ENCODE measurements at places on chromosomes 2 and 18. TPM values are rescaled to one million over a fixed set of nuclear protein-coding genes. Genes with fewer than 3 reads are reported as not detected.

GRCh38 chr2:113238871-113239839 lies 39.6 kb downstream of the PAX8 start:
- ATAC-seq = no peak

DNA sequence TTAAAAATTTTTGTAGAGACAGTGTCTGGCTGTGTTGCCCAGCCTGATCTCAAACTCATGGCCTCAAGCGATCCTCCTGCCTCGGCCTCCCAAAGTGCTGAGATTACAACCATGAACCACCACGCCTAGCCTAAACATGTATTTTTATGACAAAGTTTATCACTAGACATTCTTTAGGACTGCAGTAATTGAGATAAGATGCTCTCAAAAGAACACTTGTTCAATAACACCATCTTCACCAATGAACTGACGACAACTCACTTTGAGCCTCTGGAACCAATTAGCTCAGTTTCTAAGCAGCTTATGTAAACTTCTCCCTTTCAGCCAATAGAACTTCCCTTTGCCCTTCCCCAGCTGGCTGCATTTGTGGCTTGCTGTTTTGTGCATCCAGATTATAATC lies 15.3 kb upstream of the PPP4R1 start:
- ATAC-seq = no peak

DNA sequence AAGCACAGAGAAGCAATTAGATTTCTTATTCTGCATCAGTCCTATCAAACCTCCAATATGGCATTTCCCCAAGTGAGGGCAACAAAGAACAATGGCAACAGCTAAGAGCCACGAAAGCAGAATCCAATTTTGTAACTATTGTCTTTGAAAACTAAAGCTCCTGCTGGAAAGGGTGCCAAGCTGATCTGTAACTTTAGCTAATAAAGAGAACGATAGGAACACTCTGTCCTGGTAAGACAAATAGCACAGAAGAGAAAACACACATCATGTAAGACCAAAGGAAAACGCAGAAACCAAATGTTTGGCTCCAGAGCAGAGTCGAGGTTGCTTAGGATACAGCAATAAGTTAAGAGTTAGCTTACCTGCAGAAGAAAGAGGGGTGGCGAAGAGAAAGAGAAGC lies 160.5 kb downstream of the STK39 start:
- no peak for ATAC-seq

DNA sequence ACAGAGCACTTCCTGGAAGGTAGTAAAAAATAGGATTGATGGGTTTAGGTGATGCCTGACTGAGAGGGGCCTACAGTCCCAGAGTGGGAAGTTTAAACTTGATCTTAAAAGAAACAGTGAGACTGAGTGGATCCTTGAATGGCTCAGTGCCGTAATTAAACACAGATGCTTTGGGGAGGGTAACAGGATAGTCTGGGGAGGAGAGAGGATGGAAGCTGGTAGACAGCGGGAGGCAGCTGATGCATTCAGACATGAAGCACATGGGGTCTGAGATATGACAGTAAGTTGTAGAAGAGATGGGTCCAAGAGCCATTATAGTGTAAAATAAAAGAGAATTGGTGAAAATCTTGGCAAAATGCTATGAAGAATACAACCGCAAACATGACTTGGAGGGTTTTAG lies 54.4 kb downstream of the AOX1 start:
- no peak for ATAC-seq

Gene FTCDNL1
- total RNA-seq = 1.4 TPM
